ENCODE measurements at places on chromosomes 3 and 15. TPM values are rescaled to one million over a fixed set of nuclear protein-coding genes. Genes with fewer than 3 reads are reported as not detected.

GRCh38 chr3:73480187-73480672 is 144.5 kb downstream of the PDZRN3 start:
- no peak for DNase-seq

Gene THRB
- polyA plus RNA-seq = not detected

- no peak for DNase-seq
Measured at GRCh38 chr15:60941448-60941847, 287.7 kb downstream of the RORA start.

DNA sequence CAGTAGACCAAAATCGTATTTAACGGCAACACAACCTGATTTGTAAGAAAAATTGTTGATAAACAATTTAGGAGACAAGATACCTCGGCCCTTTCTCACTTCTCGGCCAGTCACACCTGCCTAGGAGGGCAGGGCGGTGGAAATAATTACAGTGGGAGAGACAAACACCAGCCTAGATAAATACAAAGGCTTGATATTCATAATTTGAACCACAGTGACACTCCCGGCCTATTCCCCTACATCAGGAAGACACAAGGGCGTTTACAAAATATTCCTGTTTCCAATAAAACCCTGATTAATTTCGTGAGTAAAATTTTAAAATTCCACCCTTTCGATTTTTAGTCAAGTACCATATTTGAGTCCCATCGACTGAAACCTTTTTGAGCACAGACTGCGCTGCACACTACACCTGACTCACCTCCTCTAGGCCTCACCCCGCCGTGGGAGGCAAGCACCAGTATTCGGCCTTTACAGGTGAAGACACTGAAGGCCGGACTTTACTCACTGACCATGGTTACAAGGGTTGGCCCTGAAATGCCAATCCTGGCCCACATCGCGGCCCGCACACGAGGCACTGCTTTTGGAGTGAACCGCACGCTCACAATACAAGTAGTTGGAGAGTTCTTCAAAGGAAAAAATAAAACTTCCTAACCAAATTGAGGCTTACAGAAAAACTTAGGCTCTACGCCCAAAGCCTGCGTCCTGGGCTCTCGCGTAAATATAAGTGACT is 794 bp downstream of the ARPP19 start:
- peak; percentile 56 for DNase-seq

DNA sequence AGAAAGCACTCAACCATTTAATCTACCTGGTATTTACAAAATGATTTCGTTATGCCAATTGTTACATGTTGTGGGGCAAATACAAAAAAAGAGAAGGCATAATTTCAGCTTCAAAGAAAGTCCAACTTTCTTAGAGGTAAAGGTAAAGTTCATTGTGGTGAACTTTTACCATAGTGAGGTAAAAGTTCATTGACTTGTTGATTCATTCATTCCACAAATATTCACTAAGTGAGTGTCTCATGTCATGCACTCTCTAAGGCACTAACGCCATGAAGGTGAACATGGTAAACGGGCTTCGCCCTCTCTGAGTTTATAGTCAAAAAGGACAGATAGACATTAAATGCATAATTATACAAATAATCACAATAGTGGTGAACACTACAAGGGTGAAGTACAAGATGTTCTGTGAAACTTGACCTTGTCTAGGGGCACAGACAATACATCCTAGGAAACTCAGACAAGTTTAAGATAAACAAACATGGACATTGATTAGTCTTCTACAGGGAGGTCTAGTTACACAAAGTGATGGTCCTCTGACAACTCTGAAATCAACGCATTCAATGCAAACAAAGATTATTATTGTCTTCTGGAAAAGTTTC is 378.6 kb downstream of the MAGI1 start:
- DNase-seq = no peak

Gene TAMM41
- polyA plus RNA-seq = 24.4 TPM

DNA sequence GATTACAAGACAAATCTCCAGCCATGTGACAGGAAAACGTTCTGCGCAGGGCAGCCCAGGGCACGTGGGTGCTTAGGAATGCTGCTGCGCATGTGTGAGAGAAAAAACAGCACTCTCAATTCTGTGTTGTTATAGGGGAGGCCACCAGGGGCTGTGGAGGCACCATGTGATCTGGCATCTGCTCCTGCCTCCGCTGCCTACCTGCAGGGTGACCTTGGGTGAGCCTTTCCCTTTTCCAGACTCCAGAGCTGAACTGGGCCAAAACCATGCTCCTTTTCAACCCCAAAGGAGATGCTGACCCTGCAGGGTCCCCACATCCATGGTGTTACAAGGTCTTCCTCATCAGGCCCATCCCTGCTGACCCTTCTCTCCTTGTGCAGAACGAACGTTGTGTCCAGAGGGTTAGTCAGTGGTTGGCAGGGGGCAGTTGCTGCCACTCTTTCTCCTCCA is 81.5 kb upstream of the RASGRF1 start:
- no peak for DNase-seq

DNA sequence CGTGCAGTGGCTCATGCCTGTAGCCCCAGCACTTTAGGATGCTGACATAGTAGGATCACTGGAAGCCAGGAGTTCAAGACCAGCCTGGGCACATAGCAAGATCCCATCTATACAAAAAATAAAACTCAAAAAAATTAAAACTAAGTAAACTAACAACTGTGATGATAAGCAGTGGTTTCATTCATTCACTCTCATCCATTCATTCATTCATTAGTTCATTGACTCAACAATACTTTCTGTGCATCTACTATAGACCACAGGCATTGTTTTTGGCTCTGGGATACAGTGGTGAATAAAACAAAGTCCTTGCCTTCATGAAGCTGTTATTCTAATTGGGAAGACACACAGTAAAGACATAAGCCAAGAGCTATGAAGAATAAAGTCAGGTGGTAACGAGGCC is 7.5 kb upstream of the TMEM212 start:
- DNase-seq = no peak

- DNase-seq = no peak
Measured at GRCh38 chr3:121724130-121724529, 25.4 kb downstream of the GOLGB1 start.

DNA sequence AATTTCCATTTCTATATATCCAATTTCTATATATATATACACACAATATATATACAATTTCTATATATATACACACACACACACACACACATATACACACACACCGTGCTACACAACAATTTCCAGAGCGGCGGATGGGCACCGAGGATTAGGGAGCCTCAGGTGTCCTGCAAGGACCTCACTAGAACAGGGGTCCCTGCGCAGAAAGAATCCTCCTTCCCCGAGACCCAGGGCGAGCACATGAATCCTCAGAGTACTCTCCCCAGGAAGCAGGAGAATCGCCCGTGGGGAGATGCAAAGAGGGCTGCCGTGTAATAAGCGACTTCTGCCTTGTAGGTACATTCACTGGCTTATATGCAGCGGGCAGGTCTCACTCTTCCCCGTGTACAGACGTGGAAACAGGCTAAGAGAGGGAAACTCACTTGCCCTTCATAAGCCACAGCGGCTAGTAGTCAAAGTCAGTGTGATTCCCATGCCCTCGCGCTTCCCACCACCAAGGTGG is 467 bp downstream of the PIF1 start:
- no peak for DNase-seq

GRCh38 chr3:55686426-55687254 is 199.5 kb upstream of the WNT5A start:
- DNase-seq = no peak

GRCh38 chr15:51864408-51865056 is 35.1 kb downstream of the TMOD3 start:
- DNase-seq = no peak

DNA sequence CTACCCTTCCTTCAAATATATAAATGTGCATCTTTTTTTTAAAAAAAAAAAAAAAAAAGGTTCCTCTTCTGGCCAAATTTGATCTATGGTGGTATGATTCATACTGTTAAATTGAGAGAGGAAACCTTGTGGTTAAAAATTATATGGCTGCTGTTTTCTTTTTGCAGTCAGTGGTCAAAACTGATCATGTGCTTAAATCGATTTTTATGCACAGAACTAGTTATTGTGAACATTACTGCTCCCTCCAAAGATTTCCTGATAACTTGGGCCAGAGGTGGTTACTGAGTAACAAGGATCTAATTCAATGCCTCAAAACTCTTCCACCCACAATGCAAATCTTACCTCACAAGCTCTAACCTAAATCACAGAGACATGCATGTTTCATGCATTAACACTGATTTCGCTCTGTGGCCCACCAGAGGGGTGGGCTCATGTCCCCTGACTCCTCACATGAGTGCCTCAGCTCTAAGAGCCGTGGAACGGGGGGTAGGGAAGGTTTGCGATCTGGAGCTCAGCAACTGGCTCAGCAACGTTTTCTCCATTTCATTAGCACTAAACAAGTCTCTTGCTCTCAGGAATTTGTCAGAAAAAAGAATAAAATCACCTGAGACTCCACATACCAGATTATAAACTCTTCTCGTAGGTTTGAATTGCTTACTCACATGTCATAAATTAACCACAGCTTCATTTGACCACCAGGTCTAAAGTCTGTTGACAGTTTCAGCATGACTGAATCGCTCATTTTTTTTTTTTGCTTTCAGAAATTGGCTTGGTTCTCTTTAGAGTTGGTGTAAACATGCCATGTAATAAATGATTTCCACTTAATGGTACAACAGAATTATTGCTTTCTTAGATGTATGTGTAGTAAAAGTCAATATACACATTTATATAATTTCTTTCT is 280.4 kb downstream of the CD47 start:
- DNase-seq = no peak

Gene MB21D2
- 2.6 TPM for polyA plus RNA-seq

GRCh38 chr3:159839561-159840379 is 148.9 kb upstream of the IL12A start:
- DNase-seq = no peak

DNA sequence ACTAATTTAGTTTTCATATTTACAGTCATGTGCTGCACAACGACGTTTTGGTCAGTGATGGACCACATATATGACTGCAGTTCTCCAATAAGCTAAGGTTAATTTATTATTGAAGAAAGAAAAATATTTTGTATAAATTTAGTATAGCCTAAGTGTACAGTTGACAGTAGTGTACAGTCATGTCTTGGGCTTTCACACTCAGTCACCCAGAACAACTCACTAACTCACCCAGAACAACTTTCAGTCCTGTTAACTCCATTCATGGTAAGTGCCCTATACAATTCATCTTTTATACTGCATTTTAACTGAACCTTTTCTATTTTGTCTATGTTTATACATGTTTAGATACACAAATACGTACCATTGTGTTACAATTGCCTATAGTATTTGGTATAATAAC is 3.8 kb upstream of the GABRR3 start:
- no peak for DNase-seq

GRCh38 chr3:11530153-11530721 is 113.5 kb downstream of the VGLL4 start:
- DNase-seq = no peak

DNA sequence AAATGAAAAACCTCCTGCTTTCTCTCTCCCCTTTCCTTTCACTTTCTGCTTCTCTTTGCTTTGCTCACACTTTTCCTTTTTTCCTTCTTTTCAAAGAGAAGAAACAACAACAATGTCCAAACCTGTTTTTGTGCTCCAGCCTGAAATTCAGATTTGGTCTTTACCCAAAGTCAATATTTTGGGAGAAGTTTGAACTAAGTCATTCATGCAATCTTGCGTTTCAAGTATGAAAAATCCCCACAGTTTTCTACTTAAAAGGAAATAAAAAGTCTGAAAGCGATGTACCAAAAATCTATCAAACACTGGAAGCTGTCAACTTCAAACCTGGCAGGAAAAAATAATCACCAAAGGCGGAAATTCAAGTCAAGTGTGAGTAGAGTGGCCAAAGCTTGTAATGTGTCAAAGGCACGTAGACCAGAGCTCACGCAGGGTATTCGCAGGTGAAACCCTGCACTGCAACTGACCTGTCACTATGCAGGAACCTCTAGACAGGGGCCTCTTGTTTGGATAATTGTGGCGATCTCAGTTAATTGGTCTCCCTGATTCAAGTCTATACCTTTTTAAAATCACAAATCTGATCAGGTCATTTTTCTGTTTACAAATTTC is 118.8 kb upstream of the GALNT15 start:
- DNase-seq = no peak

Gene CLDN1
- polyA plus RNA-seq = 0.08 TPM

- no peak for DNase-seq
Measured at GRCh38 chr3:66099541-66100065, 60.9 kb upstream of the MAGI1 start.

Gene TJP1
- not detected for polyA plus RNA-seq
